GM23338 (cell line): ENCODE measurements at places on chromosomes 13 and 19. TPM values are rescaled to one million over a fixed set of nuclear protein-coding genes. Genes with fewer than 3 reads are reported as not detected.

DNA sequence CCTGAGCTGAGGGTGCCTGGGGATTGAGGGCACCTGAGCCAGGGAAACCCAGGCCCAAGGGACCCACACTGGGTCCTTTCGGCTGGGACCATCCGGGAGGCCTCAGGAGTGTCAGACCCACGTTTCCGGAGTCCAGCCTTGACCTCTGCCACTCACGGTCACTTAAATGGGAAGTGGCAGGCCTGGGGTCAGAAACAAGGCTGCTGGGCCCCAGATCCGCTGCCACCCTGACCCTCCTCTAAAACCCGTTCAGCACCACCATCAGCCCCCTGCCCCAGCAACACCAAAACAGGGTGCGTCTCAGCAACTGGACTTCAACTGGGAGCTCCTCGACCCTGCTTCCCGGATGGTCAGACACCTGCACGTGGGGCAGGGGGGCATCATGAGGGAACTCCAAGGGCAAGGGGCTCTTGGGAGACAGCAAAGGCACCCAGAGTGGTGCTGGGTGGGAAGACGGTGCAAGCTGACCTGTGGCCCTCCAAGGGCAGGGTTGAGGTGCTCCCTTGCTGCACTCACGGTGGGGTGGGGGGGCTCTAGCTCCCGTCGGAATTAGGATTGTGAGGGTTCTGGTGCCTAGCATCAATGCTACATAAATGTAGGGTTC is 1.2 kb upstream of the PLPP2 start:
- H3K4me1 ChIP-seq = peaks cover 30% of the 10 kb centered on the region
- H3K36me3 ChIP-seq = peaks cover 1% of the 10 kb centered on the region; the same call in 1 of the 2 replicates
- no peak overlapping the region; the same call in 1 of the 2 replicates for H3K4me3 ChIP-seq

DNA sequence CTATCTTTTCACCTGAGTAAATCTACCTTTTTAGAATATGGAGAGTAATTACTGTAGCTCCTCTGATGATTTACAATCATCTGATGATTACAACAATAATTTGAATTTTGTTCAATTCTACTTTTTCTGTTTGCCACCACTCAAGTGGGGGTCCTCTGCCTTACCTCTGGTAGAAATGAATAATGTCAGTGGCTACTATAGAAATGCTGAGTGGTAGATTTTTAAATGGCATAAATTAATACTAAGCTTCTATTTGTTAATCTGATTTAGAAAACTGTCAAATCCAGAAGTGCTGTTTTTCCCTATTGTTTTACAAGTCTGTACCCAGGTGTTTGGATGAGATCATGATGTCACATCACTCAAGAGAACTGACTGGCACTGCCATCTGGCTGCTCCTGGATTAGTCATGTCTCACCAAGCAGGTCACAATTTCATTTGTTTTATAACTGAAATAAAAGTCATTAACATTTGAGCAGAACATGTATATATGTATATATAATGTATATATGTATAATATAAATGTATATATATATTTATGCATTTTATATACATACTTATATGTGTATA is 494.8 kb downstream of the TBC1D4 start:
- no peaks in the 10 kb centered on the region for H3K27me3 ChIP-seq
- H3K27ac ChIP-seq = no peak overlapping the region
- no peak overlapping the region for H3K4me3 ChIP-seq
- H3K4me1 ChIP-seq = no peaks in the 10 kb centered on the region
- H3K36me3 ChIP-seq = no peaks in the 10 kb centered on the region

GRCh38 chr19:50978772-50979390 is 4.8 kb downstream of the KLK7 start:
- H3K27me3 ChIP-seq = peaks cover 5% of the 10 kb centered on the region; the same call in 1 of the 2 replicates
- peaks cover 16% of the 10 kb centered on the region for H3K4me1 ChIP-seq
- no peak for DNase-seq

The ARL11 gene
- total RNA-seq = 0.52 and 1.2 TPM in 2 replicates

The PDX1 gene
- total RNA-seq = not detected in 2 replicates

The NFIX gene
- total RNA-seq = 0.14 and 1.2 TPM in 2 replicates

The ZNF578 gene
- 11.9 and 23.9 TPM in 2 replicates for total RNA-seq
